Stimulated activated CD8-positive, alpha-beta memory T cell treated with anti-CD3 and anti-CD28 coated beads, Interleukin-4, amount 100 ng/mL, for 1 hour (primary cell): ENCODE measurements at places on chromosomes 7 and 10.

GRCh38 chr7:26865094-26865388 lies 651 bp upstream of the SKAP2 start:
- no peak for DNase-seq

DNA sequence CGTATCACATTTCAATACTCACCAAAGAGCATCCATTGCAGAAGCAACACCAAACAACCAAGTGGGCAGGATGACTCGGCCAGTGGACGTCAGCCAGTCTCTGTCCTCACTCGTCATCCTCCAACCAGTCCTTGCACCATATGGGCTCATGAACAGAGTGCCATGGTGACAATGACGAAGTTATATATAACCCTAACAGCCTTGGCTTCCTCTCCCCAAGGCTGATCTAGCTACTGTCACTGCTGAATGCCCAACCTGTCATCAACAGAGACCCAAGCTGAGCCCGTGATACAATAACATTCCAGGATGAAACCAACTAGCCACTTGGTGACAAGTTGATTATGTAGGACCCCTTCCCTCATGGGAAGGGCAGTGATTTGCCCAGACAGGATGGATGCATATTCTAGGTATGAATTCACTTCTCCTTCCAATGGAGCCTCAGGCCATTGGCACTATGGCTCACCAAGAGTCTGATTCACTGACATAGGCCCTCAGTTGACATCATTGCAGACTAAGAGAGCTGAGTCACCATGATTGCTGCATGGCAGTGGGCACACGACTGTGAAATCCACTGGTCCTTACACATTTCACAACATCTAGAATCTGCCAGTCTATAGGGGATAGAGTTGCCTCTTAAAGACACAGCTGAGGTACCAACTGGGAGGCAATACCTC lies 26.3 kb upstream of the PPIF start:
- no peak for DNase-seq

- no peak for DNase-seq
Observed at GRCh38 chr10:111108441-111108840, 31.6 kb downstream of the ADRA2A start.

- no peak for DNase-seq
Observed at GRCh38 chr7:90119178-90119971, 34.9 kb upstream of the STEAP1 start.

GRCh38 chr10:122850705-122851640 lies 5.3 kb upstream of the CUZD1 start:
- no peak for DNase-seq

DNA sequence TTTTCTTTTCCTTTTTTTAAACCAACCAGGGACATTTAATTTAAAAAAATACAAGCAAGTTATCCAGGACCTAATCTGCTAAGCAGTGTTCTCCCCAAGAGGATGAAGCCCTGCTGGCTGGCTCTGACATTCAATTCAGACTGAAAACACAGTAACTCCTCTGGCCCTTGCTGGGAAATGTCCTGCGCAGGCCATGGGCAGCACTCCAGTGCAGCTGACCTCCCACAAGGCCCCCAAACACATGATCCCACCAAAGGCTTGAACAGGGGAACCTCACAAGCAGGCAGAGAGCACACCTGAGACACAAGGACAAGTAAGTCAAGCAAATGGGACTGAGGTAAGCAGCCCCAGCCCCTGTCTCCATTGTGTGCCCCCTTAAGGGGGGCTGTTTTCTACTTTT lies 56.9 kb upstream of the FHIP2A start:
- no peak for DNase-seq

GRCh38 chr10:100687143-100688003 lies 58.0 kb upstream of the PAX2 start:
- no peak for DNase-seq

DNA sequence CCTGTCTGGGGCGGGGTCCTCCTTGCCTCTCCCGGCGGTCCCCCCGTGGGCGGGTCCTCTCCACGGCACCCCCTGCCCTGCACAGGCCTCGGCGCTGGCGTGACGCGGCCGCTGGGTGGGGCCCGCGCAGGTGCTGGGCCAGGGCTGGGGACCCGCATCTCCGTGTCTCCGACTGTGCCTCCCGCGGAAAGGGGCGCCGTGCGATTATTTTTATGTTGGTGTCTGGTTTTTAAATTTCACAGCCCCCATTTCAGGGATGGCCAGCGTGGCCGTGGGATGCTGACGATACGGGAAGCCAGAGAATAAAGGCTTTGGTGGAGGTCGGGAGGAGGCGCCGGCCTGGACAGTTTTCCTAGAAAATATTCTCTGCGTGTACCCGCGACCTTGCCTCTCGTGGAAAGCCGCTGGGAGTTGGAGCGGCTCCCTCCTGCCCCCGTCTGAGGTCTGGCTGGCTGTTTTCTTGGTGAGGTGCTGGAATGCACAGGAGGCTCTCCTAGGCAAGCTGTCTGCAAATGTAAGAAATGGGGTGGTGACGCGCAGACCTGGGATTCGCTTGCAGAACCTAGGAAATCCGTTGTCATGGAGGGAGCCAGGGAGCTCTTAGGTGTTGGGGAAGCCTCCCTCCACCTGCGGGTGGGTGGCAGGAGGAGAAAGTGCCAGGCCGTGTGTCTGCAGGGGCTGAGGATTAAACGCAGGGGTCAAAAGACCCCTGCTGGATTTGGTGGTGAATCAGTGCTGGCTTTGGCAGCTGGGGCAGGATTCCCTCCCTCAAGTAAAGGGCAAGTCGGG lies 28.7 kb upstream of the JAKMIP3 start:
- DNase-seq, result no peak

- DNase-seq, result no peak
Observed at GRCh38 chr7:155685070-155685790, 40.8 kb downstream of the RBM33 start.

GRCh38 chr10:93865794-93866425 lies 27.9 kb upstream of the SLC35G1 start:
- DNase-seq, result no peak
